CD4-positive, alpha-beta T cell treated with Interleukin-4 for 4 hours (primary cell): ENCODE measurements at places on chromosomes 1 and 21.

DNA sequence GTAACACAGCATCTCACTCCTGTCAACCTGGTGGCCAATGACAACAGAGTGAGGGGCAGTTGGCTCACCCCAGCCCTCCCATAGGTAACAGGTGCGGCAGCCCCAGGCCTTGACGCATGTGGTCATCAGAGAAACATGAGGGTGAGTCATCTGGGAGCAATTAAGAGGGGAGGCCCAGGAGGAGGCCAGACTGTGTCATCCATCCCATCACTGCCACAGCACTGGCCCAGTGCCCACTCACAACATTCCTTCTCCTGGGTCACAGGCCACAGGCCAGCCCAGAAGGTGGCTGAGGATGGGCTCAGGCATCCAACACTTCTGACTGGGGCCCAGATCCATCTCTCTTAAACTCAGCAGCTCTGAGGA is 17.1 kb downstream of the TEX35 start:
- no peak for DNase-seq

DNA sequence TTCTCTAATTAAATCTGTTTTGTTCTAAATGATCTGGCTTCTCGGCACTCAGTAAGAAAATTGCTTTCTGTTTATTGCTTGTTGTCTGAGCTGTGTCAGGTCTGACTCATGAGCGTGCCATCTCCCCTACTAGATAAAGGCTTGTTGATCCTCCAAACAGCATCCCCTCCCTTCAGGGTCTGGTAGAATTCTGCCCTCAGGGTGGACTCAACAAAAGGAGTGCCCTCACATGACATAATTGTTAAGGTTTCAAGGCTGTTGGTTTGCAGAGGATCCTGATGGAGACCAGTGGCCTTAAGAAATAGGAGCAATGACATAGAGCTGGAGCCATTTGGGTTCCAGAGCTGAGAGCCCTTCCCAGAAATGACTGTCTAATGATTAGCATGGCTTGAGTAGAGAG is 36.0 kb upstream of the ATP2B4 start:
- no peak for DNase-seq

DNA sequence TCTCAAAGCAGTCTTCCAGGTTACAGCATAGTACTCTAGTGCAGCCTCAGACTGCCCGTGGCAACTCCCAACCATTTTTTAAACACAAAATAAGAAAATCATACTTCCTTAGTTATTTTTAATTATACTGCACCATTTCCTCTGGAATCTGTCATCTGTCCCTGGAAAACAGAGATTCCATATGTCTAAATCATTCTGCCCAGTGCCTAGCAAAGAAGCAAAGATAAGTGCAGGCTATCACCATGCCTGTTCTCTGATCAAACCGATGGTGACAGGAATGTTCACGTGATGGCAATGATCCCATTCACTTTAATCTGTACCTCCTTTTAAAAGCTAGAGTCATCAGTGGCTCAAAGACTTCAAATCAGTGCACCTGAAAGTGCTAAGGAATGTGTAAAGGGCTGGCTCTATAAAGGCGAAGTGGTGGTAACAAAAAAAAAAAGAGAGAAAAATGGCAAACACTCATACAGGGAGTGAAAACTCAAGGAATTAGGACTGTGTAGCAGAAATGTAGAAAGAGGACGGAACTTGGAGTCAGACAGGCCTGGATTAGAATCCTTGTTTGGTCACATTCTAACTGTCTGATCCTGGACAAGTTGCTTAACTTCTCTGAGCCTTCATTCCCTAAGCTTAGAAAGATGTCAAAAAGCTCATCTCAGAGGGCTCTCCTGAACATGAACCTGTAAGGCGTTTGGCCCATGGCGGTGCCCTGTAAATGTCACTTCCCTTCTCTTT is 9.9 kb upstream of the CCN1 start:
- no peak for DNase-seq

GRCh38 chr1:63843010-63843409 is 69.2 kb downstream of the ROR1 start:
- DNase-seq, result no peak

DNA sequence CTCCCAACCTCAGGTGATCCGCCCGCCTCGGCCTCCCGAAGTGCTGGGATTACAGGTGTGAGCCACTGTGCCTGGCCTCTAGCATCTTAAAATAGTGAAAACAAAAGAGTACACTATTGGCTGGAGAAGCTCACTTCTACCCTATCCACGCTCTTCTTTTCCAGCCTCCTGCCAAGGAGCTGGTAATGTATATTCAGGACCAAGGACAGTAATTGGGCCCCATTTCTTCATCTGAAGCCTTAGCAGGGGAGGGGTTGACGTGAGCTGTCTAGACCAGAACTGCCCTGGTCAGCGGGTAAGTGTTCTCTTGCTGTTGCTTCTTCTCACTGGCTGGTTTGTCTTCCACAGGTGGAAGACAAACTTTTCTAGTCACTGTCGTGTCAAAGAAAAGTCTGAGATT is 70.2 kb downstream of the DNM3 start:
- DNase-seq, result no peak

DNA sequence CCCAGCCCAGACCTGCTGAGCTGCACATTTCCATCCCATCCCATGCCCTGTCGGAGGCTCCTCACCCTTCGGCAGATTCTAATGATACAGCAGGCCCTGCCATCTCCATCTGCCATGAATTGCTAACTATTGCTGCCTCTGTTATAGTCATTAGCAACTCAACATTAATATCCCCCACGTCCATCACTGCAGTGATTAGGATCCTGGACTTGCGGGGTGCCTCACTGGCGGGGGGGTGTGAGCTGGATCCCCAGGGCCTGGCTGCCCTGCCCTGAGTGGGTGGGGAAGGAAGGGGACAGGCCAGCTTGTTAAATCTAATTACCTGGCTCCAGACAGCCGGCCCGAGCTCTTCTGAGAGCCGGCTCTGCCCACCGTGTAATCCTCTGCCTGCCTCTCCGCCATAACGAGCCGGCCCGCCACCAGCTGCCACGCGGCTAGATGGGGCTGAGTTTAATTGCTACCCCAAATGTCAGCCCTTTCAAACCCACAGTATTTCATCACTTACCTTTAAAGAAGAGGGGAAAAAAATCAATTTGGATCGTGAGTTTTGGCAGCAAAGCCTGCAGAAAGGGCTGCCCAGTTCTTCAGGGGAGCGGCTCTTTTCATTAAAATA is 227.3 kb upstream of the CSF3R start:
- DNase-seq, result no peak

- no peak for DNase-seq
Observed at GRCh38 chr1:34520111-34520510, 234.7 kb upstream of the GJB5 start.

- DNase-seq, result no peak
Observed at GRCh38 chr21:34802180-34802899, 133.5 kb downstream of the CLIC6 start.

GRCh38 chr1:178998295-178998694 is 27.4 kb upstream of the FAM20B start:
- no peak for DNase-seq

DNA sequence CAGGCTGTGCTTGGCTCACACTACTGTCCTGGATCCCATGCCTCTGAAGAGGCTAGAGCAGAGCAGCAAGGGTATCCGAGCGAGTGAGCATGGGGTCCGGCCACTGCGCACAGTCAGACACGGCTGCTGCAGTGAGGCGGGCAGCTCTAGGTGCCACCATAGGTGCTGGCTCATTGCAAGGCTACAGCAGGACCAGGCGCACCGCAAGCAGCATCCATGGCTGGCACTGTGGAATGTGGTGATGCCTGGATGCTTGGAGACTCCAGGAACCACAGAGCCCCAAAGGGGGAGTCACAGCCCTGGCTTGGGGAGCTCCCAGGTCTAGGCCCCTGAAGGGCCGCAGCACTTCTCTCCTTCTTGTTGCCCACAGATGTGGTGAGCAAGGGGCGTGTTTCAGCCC is 47.2 kb downstream of the ATP6V1G3 start:
- DNase-seq, result no peak

DNA sequence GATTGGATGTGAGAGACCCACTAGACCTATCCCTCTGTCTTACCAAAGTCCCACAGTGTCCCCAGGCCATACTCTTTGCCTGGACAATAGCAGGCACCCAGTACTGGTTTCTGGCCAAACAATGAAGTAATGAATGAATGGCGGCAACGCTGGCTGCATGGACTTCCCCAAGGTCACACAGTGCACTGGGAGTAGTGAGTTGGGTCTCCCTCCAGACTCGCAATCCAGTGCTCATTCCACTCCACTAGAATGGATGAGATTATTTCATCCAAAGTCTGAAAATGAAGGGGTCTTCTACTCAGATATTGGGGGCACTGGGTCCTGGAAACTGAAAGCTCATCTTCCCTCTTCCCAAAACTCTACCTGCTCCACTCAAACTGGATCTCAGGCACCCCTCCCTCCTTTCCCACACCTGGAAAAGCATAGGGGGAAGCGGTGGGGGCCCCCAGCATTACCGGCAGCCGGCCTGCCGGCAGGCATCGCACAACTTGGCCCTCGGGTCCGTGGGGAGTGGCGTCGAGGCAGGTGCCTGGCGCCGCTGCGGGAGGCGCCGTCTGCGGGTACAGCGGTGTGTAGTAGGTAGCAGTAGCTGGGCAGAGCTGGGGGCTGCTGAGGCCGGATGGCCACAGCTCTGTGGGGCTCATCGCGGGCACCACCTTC is 816 bp downstream of the E2F2 start:
- DNase-seq, result no peak

- no peak for DNase-seq
Observed at GRCh38 chr1:63368131-63368530, 704 bp downstream of the ALG6 start.

DNA sequence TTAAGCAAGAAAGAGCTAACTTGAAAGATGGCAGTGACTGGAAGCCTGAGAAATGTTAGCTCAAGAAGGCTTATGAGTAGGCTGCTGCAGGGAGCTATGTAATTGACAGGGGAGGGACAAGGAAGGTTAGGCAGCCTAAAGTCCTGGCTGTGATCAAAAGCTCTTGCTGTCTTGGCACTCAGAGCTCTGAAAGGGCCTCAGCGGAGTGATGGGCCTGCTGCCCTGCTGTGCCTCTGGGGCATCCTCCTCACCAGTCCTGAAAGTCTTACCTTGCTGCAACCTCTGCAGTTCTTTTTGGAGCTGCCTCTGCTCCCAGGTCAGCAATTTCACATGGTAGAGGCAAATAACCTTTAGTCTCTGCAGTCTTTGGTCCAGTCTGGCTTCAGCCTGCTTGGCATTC is 1.8 kb downstream of the CCDC190 start:
- no peak for DNase-seq

DNA sequence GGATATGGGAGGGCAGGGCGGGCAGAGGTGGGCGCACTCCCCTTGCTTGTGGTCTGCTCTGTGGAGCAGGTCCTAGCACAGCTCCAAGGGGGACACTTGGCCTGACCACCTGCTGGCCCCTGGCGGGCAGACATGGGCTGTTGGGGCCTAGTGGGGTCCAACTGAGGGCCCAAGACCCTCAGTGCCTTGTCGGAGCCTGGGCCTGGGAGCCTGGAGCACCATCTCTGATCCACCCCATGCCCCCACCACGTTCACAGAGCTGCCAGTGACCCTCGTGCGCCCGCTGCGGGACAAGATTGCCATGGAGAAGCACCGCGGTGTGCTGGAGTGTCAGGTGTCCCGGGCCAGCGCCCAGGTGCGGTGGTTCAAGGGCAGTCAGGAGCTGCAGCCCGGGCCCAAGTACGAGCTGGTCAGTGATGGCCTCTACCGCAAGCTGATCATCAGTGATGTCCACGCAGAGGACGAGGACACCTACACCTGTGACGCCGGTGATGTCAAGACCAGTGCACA is 70.6 kb downstream of the OBSCN start:
- no peak for DNase-seq

GRCh38 chr1:204979891-204980649 is 62.9 kb upstream of the CNTN2 start:
- no peak for DNase-seq

DNA sequence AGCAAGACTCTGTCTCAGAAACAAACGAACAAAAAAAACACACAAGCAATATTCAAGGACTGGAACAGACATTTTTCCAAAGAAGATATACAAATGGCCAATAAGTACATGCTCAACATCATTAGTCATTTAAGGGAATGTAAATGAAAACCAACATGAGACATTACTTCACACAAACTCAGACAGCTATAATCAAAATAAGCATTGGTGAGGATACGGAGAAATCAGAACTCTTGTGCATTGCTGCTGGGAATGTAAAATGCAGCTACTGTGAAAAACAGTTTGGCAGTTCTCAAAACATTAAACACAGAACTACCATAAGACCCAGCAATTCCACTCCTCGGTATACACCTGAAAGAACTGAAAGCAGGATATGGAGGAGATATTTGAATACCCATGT is 15.4 kb downstream of the NOL9 start:
- DNase-seq, result no peak

GRCh38 chr1:113675302-113675701 is 84.0 kb downstream of the PHTF1 start:
- no peak for DNase-seq

DNA sequence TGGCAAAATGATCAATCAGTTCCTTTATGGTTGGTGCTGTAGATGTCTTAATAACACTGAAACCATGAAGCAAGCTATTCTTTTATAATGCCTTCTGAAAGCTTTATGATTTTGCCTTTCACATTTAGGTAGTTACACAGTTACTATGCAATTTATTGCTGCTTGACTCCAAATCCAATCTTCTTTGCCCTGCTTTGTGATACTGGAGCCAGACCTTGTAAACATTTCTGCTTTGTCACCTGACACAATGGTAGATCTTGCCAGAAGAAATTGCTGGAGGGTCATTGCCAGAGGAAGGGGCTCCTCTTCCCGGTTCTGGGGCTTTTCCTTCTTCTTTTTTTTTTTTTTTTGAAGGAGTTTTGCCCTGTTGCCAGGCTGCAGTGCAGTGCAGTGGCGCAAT is 40.5 kb upstream of the KLF17 start:
- DNase-seq, result no peak

GRCh38 chr1:167056529-167057231 is 33.5 kb downstream of the GPA33 start:
- DNase-seq, result no peak

- DNase-seq, result no peak
Observed at GRCh38 chr1:165067829-165068228, 288.7 kb downstream of the LMX1A start.

GRCh38 chr1:173478094-173478674 is 1.0 kb downstream of the PRDX6 start:
- DNase-seq, result no peak
